ENCODE measurements at places on chromosomes 6 and 20.
A peak's percentile ranks its signal among the peaks of the same experiment; 100 is the strongest.

- peak; percentile 17 for DNase-seq
Measured at GRCh38 chr6:36123270-36124139, 6.8 kb upstream of the MAPK13 start.

DNA sequence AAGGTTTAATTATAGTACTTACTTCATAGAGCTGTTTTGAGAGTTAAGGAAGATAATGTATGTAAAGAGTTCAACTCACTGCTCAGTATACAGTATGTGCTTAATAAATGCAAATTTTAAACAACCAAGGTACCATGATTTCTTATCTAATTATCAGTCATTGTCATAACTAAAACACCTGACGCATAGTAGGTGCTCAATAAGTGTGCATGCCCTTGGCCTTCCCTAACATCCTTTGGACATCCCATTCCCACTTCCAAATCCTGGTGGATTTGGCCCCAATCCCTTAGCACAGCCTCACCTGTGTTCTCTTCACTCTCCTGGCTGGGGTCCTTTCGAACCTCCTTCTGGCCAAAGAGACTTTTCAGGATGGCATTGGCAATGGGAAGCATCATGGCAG, 41.1 kb downstream of the SLC13A3 start:
- no peak for DNase-seq

GRCh38 chr20:59997896-59998295, 39.7 kb downstream of the CDH26 start:
- DNase-seq, result no peak

DNA sequence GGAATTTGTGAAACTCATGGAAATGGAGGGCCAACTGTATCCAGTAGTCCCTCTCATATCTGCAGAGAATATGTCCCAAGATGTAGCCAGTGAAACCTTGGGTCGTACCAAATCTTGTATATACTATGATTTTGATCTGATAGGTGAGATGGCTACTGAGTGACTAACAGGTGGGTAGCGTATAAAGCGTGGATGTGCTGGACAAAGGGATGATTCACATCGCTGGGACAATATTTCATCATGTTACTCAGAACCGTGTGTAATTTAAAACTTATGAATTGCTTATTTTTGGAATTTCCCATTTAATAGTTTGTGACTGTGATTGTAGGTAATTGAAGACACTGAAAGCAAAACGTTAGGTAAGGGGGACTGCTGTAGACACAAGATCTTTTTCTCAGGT, 144.1 kb downstream of the SMAP1 start:
- no peak for DNase-seq

DNA sequence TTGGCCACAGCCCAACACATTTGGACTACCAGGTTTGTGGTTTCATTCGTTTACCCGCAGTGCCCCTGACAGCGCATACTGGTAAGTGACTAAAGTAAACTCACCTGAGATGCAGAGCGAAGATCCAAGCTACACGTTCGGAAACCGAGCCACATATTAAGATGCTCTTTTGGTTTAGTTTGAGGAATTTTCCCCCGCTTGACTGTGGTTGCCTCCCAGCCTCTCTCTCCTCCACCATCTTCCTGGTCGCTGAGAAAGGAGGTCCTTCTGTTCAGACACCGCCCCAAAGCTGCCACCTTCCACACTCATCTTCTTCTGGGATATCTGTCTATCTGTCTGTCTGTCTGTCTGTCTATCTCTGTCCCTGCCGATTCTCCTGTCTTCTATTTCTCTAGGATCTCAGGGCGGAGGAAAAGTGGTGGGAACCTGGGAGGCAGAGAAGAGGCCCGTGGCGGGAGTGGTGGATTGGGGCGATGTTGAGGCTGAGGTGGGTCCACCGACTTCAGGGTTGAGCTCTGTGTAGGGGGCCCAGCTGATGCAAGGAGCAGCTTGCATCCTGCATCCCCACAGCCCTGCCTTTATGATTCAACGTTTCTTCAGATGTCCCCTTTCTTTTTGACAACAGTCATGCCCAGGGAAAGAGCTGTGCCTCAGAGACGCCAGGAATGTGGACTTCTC, 196.9 kb upstream of the ZNF184 start:
- no peak for DNase-seq

- DNase-seq, result no peak
Measured at GRCh38 chr6:118467181-118467580, 80.9 kb upstream of the PLN start.

- no peak for DNase-seq
Measured at GRCh38 chr20:62134735-62135231, 8.4 kb downstream of the PSMA7 start.

GRCh38 chr6:15073344-15073789, 172.5 kb upstream of the JARID2 start:
- DNase-seq, result peak; percentile 42

DNA sequence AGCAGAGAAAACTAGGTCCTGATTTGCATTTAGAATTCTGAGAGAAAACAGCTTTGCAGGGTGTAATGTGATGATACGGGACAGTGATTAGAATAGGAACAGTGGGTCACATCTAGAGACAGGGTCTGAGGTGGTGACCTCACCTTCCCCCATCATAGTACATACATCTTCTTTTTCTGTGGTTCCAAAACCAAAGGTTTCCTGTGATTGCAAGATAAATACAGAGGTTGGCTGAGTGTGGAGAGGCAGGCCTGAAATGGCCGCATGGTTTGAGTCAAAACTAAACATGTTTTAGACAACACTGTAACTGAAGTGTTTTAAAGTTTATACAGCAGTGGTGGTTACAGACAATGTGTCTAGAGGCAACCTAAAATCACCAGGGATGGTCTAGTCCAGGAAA, 10.4 kb upstream of the NT5DC1 start:
- no peak for DNase-seq

DNA sequence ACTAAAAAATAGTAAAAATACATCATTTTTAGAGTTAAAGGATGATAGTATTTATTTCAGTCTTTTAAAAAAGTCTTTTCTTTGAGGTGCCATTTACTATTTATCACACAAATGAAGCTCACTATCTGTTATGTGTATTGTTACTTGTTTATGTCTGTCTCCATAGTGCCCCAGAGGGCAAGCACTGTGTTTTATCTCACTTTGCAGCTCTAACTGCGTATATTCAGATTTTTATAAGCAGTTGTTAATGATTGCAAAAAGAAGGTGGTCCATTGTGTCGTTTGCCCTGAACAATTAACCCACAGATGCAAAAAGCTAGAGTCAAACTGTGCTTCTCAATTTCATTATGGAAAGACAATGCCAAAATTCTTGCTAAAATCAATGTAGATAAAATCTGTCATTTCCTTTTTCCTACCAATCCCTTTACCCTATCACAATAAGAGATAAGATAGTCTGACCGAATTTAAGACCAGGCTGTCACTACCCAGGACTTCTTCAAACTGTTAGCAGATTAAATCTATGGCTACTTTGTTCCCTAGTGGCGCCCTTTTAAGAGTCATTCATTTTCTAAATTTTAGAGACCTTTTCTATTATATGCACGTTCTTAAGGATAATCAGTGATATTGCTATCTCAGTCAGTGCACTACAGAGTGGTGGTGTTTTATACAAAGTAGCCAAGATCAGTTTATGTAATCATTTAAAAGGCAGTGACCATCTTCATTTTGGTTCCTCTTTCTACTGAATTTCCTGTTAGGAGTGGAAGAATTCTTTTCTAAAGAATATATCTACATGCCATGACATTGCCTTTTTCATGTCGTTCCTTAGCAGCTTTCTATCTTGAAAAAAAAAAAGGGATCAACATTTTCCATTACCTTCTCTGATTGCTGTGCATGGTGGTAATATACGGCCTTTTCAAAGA, 133.1 kb upstream of the PRDM1 start:
- no peak for DNase-seq

GRCh38 chr6:105819745-105820144, 266.4 kb upstream of the PRDM1 start:
- DNase-seq, result no peak

DNA sequence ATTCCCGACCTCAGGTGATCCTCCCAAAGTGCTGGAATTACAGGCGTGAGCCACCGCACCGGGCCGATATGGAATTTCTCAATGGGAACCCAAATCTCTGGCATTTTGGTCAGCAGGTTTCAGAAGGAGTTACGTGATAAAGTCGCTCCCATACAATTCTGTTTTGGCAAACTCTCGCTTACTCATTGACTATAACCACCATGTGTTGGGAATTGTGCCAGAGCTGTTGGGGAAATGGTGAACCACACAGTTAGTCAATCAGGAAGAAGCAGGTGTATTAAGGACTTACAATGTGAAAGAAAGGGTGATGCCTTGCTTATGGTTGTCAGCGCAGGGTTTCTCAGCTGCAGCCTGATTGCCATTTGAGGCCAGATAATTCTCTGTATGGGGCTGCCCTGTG, 410.5 kb downstream of the QKI start:
- no peak for DNase-seq

DNA sequence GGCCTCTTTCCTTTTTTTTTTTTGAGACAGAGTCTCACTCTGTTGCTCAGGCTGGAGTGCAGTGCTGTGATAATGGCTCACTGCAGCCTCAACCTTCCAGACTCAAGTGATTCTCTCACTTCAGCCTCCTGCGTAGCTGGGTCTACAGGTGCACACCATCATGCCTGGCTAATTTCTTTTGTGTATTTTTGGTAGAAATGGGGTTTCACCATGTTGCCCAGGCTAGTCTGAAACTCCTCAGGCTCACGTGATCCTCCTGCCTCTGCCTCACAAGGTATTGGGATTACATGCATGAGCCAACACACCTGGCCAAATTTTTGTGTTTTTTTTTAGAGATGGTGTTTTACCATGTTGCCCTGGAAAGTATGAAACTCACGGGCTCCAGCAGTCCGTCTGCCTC, 29.3 kb downstream of the SRC start:
- DNase-seq, result no peak

- no peak for DNase-seq
Measured at GRCh38 chr6:128500014-128500413, 20.4 kb downstream of the PTPRK start.

- no peak for DNase-seq
Measured at GRCh38 chr6:100460650-100461204, 4.0 kb downstream of the SIM1 start.

DNA sequence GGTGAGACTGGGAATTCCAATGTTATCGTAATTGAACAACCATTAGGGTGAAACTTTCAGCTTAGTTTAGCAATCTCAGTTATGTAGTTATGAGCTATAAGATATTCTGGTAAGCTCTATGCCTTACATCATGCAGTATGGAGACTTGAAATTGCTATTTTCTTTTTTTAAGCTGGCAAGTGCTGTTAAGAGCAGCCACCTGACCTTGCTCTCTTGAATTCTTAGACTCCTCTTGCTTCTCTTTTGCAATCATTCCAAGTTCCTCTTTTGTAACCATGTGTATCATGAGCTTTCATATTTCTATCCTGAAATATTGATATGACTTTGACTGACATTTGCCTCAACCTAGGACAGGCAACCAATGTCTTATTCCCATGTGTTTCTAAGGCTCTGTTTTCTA, 446.3 kb upstream of the SLC35B3 start:
- DNase-seq, result no peak

DNA sequence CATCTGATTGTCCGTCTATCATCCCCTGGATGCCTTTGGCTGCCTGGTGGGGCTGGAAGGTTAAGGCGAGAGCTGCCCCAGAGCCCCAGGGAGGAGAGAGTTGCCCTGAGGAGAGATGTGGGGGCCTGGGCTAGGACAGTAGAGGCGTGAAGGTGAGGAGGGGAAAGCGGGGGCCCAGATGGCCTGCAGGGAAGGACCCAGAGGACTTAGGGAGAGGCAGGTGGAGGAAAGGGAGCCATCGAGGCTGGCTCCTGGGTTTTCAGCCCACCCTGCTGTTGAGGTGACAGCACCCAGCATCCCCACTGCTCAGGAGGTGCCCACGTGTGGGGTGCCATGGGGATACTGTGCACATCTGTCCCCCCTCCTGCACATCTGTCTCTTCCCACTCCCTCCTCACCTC, 273.7 kb downstream of the TAF4 start:
- DNase-seq, result no peak

DNA sequence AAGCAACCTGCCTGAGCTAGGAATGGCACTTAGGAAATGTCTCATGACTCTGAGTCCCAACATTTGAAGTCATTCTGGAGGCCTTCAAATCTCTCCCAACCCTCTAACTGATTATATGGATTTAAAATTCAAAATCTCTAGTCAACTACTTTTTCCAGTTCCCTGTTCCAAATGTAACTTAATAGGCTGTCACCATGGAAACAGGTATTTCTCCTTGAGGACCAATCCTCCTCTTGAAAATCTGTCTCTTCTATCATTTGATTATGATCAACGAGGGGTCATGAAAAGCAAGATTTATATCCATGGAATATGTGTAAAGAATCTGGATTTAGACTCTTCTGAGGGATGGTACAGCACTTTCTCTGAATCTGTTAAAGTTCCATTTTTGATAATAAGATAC, 127.3 kb upstream of the DTNBP1 start:
- DNase-seq, result no peak

GRCh38 chr20:57795977-57796560, 86.3 kb upstream of the PMEPA1 start:
- no peak for DNase-seq

GRCh38 chr6:84825461-84825860, 61.1 kb upstream of the TBX18 start:
- DNase-seq, result no peak

- DNase-seq, result no peak
Measured at GRCh38 chr6:67736161-67736560, 898.9 kb upstream of the ADGRB3 start.

- DNase-seq, result no peak
Measured at GRCh38 chr6:37965964-37966676, 146.6 kb downstream of the ZFAND3 start.

DNA sequence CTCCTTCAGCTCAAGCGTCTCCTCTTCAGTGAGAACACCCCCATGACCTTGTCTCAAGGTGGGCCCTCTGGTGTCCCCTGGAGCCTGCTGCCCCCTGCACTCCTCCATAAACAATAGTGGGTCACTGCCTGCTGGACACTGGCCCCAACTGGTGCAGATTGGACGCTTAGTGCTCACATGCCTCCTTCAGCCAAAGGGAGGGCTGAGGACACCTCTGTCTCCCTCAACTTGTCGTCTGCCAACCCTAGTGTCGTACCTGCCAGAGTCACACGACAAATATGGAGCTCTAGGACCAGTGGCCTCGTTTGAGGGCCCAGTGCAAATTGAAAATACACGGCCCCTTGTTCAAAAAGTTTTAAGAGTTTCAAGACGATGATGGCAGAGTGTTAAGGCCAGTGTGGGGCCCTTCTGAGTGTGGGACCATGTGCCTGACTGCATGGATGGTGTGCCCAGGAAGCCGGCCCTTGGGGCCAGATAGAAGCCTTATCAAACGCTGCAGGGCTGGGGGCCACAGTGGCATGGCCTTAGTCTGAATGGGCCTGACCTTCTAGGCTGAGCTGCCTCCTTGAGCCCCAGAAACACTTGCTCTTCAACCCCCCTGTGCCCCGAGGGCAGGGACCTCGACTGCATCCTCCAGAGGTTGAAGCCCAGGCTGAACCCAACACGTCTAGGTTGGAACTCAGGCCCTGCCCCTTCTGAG, 20.1 kb downstream of the APCDD1L start:
- DNase-seq, result no peak

Measured in hippocampal formation (tissue), 2 donors.